Lower lobe of right lung (tissue), 2 donors: ENCODE measurements at places on chromosomes 1 and 21.

DNA sequence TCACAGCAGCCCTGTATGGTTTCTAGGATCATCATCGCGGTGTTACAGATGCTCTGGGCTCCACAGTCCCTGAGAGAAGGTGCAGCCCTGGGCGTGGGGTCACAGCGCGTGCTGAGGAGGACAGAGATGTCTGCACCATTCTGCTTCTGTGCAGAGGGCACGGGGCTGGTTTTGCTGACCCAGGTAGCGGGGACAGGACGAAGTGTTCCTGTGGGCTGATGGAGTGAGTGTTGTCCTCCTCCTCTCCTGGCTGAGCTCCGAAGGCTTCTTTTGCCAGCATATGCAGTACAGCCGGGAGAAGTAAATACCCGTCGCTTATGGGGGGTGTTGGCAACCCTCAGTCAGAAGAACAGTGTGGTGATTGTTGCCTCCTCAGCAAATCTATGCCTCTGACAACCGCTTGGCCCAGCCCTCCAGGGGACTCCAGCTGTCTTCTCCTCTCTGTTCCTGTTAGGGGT lies 101.5 kb downstream of the DDX20 start:
- no peak for DNase-seq

DNA sequence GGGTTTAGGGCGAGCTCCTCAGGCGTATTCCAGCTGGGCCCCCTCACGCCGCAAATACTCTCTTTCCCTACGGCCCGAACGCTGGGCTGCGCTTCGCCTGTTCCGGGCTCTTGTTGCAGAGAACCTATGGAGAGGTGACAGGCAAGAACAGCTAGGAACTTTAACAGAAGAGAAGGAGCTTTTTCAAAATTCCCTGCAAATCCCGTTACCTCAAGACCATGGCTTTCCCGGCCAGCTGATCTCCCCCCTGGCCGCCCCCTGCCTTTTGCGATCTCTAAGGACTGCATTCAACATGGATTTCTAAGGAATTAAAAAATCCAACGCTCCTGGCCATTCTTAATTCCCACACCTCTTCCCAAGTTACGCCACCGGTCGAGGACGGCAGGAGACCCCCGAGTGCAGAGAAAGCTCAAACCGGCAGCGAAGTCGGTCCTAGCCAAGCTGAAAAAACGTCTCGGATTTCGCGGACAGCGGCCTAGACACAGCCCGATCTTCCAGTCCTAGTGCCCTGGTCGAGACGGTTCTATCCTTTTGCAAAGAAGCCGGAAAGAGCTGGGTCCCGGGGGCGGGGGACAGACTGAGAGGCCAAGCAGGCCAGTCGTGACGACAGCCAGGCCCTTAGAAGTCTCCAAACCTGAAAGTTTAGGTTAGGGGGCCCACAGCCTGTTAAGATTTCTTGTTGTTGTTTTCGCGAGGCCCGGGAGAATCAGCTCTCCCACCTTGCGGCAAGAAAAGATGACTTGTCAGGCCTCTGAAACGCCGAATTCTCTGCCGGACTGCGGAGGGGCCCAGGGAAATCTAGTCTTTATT lies 1.1 kb upstream of the TBX15 start:
- no peak for DNase-seq

DNA sequence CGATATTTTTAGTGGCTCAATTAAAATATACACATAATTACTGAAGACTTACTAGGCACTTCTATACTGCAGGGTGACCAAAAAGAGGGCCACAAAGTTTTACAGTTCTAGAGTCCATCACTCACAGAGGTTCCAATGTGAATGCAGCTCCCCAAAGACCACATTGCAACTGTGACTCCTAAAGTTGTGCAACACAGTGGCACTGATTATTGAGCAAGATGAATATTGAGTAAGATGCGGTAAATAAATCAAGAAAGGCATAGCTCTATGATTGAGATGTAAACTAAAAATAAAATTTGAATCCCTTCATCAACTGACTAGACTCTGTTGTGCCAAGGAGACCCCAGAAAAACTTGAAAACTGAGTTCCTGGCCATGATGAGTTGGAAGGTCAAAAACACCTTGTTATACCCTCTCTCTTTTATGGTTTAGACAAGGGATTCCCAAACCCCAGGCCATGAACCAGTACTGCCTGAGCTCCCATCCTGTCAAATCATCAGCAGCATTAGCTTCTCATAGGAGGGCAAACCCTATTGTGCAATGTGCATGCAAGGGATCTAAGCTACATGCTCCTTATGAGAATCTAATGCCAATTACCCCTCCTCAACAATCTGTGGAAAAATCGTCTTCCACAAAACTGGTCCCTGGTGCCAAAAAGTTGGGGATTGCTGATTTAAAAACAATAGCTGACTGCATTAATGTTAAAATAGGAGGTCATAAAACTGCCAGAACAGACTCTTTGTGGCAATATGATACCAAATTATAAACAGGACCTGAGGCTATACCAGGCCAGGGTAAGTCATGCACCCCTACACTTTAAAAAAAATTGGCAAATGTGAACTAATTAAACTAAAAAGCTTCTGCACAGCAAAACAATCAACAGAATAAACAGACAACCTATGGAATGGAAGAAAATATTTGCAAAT lies 94.3 kb downstream of the ADGRL4 start:
- DNase-seq = no peak

DNA sequence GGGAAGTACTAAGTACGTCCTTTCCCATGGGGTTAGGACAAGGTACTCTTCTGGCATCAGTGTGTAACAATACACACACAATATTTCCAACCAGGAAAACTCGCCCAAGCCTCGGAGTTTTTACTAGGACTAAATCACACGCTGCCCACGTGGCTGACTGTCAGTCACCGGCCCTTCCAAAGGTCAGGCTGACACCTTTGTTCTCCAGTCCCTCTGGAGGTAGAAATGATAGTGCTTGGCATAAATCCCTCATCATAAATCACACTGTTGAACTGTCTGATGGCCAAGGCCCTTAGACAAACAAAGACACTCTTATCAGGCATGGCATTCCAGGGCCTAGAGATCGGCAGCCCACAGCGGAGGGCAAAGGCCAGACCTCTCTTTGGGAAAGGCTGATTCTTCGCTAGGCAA lies 16.9 kb upstream of the SLAMF9 start:
- DNase-seq = no peak

DNA sequence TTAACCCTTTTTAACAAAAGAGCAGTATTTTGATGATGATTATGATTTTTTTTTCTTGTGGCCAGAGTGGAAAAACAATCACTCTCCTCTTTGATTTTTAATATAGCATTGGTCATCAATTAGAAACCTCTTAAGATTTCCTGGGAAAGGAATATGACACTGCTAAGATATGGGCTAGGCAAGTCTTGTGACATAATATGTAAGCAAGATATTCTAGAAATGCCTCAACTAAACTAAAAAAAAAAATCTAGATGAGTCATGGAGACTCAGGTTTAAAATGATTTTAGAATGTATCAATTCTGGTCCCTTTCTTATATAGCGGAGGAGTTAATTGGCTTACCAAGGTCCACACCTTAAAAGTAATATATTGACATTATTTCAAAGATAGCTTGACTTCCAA lies 60.3 kb upstream of the JUN start:
- no peak for DNase-seq

DNA sequence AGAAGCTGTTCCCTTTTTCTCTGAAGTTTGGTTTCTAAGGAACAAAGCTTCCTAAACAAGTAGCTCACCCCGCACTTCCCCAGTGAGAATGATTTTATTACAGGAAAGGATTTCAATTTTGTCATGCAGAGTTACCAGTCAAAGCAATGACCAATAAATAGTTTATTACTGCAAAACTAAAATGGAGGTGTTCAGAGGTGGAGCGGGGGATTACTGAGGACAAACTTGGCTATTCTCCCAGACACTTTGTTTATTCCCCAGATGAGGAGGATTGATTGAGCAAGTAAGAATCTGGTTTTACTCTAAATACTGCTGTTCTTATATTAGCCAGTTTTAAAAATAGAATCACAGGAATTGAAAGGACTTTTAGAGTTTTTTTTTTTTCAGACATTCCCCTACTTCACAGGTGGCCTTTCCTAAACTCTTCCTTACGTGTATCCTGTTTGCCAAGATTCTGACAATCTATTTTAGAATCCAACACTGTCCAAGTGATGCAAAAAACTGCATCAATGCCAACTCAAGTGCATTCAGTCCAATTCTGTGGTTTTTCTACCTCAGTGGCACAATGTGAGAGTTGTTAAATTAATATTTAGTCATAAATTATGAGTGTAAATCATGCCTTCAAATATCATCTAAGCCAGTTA lies 136.1 kb downstream of the TNFSF18 start:
- DNase-seq = no peak

DNA sequence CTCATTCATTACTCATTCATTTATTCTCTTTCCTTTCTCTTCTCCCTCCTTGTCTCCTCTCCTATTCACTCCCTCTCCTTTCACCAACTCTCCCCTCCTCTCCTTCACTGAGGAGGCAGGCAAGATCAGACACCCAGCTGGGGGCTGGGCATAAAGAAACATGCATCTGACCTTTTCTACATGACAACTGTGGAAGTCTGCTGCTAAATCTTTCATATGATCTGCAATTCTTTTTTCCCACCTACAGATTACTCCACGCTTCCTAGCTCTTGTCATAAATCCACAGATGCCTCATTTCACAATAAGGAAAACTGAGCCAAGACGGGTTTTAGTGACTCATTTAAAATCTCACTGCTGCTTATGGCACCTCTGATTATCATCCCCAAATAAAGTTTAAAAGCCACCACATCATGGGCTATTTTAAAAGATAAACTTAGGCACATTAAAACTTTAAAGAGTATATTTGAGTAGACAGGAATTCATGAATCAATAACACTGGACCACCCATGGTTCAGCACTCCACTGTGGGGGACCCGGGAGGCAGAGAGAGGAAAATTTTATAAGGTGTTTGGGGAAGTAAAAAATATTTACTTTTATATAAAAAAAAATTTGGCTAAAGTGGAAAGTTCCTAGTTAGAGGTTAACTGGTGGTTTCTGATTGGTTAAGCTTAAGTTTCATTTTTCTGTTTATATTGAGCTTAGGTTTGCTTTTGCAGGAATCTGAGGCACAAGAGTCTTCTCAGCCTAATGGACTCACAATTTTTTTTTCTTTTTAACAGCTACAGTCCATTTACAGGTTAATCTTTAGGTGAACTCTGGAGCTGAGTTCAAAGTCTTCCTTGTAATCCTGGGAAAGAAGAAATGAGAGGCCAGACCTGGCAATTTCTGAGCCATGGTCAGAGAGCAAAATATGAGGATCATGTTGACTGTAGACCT lies 55.8 kb upstream of the DNAH14 start:
- DNase-seq = no peak

- DNase-seq = peak; percentile 91
Observed at GRCh38 chr1:115976062-115976920, at the start of gene SLC22A15. SLC22A15 (plus strand) TSS chr1:115976513; CDS start chr1:115976628, 115 bp downstream.

- DNase-seq = no peak
Observed at GRCh38 chr1:211975152-211975941, 60.0 kb downstream of the INTS7 start.

DNA sequence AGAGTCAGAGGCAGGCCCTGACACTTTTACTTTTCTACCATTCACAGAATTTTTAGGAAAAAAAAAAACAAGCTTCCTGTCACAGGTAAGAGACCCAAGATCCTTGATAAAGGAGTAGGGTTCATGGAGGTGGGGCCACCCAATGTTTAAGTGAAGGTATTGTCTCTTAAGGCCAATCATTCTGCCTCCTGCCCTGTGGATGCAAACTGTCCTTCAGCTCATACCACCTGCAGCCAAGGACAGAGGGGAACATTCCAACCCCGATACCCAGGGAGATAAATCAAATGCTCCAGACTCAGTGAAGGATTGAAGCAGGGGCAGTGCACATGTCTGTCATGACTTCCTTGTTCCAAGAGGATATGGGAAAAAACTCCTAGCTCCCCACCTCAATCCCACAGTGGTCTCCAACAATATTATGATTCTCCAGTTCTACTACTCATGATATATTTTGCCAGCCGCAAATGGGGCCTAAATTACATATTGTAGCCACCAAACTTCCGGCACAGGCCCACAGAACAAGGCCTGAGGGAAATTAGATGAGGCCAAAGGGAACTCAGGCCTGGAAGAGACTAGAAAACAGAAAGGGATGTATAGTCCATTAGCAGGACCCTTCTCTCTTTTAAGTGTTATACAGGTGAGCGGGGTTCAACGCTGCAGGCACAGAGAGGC lies 59.5 kb downstream of the TRABD2B start:
- DNase-seq = no peak

DNA sequence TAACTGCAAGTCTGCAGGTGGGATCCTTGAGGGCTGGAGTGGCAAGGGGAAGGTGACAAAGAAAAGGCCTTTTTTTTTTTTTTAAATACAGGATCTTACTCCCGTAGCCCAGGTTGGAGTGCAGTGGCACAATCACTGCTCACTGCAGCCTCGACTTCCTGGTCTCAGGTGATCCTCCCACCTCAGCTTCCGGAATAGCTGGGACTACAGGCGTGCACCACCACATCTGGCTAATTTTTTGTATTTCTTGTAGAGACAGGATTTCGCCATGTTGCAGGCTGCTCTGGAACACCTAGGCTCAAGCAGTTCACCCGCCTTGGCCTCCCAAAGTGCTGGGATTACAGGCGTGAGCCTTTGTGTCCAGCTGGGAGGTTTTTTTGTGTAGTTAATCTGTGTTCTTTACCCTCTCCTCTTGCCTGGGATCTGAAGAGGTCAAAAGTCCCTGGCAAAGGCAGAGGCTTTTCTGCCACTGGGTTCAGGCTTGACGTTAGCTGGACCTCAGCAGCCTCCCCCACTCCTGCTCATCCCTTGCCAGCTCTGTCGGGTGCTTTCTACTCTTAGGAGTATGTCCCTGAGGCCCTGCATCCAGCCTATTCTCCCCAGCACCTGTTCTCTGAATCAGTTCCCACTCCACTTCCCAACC lies 5.2 kb downstream of the IL6R start:
- peak; percentile 35 for DNase-seq

GRCh38 chr1:182111496-182111895 lies 50.0 kb upstream of the ZNF648 start:
- DNase-seq = no peak

DNA sequence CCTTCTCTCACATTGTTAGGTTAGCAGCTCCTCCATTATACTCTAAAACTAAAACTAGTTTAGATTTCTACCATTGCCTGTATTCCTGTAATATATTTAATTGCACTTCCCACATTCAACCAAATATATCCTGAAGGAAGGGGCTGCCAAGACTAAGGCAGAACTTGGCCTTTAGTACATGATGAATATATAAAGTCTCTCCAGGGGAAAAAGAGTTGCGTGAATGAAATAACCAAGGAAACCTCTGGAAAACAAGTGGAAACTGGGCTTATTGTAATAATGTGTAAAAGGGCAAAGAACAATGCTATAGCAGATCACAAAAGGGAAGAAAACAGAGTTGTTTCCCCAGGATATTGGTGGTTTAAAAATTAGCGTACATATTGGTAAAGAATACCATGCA lies 1012.5 kb upstream of the PRMT6 start:
- no peak for DNase-seq

GRCh38 chr1:15620155-15620545 lies 2.9 kb downstream of the DDI2 start:
- DNase-seq = no peak

DNA sequence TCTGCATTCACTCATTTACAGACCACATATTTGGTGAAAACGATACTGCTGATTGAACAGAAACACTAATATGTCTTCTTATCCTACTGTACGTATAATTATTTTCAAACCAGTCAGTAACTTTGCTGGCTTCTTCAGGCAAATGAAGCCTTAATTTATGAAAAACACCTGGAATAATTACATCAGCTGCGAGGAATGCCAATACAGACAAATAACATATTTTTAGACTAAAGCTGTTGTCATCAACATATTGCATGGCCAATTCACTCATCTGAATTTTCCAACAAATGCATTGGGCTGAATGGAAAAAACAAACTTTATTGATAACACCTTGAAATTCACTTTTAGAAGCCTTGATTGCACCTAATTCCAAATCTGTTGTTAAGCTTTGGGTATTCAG lies 165.9 kb downstream of the HLX start:
- DNase-seq = no peak

GRCh38 chr1:3942416-3943122 lies 42.5 kb upstream of the C1orf174 start:
- no peak for DNase-seq
